ENCODE measurements at places on chromosomes 7 and 10.

- DNase-seq, result no peak
Measured at GRCh38 chr7:82598958-82599357, 155.4 kb upstream of the CACNA2D1 start.

GRCh38 chr10:77357185-77357584 is 280.4 kb downstream of the KCNMA1 start:
- no peak for DNase-seq

DNA sequence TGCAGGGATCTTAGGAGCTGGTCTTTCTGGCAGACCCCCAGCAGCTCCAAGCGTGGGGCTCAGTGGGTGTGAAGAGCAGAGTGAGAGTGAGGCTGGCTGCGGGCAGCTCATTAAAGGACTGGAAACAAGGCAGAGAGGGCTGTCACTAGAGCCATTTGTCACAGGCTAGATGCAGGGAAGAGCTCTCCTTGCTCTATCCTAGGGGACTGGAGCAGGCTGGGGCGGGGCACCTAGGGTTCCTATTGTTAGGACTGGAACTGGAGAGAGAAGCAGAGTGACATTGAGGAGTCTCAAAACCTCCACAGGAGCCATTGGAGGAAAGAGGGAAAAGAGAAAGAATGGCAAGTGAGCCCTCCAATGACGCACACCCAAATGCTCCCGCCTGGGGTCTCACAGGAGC is 772 bp upstream of the DDC start:
- DNase-seq, result no peak

GRCh38 chr7:113819474-113819873 is 99.3 kb downstream of the PPP1R3A start:
- DNase-seq, result no peak

DNA sequence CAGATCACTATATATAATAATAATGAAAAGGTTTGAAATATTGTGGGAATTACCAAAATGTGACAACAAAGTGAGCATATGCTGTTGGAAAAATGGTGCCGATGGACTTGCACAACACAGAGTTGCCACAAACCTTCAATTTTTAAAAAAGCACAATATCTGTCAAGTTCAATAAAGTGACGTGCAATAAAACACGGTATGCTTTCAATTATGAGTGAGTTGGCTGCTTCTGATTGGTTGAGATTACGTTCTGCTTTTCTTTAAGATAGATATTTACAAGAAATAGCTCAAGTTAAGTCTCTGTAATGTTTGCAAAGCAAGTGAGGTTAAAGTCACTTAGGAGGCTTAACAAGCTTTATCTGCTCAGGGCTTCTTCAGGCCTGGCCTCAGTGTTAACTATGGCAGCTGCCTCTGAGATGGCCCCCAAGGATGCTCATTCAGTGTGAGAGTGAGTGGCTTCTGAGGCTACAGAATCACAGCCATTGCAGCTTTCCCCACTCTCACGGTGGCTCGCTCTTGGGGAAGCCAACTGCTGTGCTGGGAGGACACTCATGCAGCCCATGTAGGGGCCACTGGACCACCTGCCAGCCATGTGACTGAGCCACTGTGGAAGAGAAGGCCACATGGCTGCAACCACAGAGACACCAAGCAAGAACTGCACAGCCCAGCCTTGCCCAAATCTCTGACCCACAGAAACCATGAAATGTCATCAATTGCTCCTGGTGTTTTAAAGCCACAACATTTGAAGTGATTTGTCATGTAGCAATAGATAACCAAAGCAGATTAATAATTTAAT is 78.3 kb upstream of the TMEM72 start:
- DNase-seq, result no peak

DNA sequence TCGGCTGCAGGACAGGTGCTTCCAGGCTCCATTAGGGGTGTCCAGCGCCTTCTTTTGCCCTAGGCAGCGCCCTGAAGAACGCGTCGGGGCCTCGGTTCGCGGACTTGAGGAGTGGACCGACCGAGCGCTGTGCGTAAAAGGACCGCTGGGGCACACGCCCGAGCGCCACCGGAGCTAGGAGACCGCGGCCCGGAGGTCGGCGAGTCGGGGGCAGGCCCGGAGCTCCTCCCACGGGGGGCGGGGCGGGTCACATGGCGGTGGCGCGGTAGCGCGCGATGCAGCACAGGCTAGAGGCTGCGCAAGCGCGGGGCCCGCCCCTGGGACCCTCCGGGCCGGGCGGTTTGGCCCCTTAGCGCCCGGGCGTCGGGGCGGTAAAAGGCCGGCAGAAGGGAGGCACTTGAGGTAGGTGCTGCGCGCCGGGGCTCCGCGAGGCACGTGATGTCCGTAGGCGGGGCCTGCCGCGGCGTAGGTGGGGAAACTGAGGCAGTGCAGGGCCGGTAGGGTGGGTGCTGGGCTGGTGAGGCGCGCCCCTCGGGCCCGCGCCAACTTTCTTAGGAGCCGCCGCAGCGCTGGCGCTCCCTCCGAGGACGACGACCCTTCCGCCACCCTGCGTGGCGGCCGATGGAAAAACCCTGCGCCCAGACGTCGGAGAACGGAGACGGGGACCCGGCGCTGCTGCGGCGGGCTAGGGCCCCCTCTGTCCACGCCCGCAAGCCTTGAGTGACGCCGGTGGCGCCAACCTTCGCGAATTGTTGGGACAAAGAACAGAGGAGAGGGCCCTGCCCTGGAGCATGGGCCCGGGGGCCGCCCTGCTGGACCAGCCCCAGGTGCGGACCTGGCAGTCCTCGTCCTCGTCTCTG is at the start of gene PRXL2A:
Gene PRXL2A (plus strand): TSS at position 310 of the 860 bp plus-strand sequence. CDS start 11,917 bp downstream, outside the sequence.
- peak; percentile 95 for DNase-seq

- peak; percentile 71 for DNase-seq
Measured at GRCh38 chr7:140326116-140326928, 72.0 kb downstream of the SLC37A3 start.

DNA sequence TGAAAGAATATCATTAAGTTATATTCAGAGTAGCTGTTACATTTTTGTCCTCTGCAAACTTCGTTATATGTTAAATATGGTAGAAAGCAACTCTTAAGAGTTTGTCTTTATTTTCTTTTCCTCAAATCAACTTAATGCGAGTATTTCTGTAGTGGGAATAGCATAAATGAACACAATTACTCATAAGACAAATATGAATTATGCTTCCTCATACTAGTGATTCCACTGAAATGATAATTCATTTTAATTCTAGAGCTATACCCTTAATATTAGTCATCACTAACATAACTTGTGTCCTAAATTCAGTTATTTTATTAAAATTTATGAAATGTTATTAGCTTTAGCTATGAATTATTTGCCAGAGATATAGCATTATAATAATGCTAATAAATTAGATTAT is 820.6 kb upstream of the KCND2 start:
- no peak for DNase-seq

GRCh38 chr10:71247804-71248203 is 35.4 kb downstream of the UNC5B start:
- DNase-seq, result no peak

GRCh38 chr7:107854989-107855388 is 36.0 kb upstream of the DLD start:
- DNase-seq, result no peak

GRCh38 chr7:130352194-130353074 is 7.8 kb downstream of the CPA5 start:
- no peak for DNase-seq

DNA sequence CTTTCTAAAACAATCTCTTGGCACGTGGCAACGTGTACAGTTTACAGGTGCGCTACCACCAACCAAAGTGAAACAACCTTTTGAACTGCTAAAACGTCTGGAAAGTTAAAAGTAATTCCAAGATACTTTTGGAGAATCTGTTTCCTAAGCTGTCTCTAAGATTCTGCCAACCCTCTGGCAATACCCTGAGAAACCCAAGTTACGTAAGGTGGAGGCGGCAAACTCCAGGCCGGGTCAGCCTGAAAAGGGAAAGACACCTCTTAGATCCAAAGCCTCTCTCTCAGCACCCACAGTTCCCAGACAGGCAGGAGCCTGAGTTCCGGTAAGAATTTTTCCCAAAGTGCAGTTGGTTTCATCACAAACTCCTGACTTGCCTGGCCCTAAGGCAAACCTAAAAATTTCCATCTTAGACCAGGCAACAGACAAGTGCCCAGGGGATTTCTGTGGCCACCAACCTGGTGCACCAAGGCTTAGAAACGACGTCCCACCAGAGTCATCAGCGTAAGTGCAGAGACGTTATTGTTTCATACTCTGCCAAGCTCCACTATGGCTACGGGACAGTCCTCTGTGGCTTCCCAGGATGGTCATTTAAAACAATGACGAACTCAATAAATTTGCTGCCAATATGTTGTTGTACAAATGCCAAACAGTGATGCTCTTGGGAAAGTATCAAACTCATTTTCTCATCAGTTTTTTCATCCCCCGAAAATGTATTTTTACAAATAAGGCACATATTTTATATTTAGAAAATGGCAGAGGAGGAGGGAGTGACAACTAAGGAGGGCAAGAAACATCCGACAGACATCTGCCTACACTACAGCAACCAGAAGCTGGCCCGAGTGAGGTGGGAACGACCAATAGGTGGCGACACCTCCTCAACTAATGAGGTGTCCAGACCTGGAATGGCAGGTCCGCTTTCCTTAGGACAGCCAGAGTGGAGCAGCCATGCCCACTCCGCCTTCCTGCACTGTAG is 205.8 kb upstream of the FRMD4A start:
- DNase-seq, result peak; percentile 34

DNA sequence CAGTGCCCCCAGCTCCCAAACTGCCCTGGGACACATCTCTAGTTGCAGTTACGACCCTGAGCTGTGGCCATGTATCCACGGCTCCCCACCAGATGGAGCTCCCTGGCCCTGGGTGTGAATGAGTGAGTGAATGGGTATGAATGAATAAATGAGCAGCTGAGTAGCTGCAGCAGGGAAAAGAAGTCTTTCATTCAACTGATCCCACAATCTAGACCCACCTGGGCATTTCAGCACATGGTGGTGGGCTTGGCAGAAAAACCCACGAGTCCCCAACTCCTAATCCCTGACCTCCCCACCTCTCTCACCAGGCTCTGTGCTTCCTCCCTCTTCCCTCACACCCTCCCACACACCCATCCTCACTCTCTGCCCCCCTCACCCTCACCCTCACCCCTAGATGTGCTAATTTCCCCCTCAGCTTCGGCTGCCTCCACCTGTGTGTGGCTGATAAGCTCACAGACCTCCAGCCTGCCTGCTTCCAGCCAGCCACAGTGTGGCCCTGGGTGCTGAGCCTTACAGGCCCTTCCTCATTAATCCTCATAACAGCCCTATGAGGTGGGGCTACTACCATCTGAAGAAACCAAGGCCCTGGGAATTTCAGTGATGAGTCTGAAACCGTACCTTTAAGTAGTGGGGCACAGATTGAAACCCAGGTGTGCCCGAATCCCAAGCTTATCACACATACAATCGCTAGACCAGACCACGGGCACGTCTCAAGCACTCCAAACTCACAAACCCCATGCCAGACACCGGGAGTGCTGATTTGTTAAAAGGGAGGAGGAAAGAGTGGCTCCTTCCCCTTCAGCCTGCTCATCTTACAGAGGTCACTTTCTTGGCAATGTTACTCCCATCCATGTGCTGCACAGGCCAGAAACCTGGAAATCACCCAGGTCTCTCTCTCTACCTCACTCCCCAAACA is 2.2 kb upstream of the ATP6V1F start:
- no peak for DNase-seq

- no peak for DNase-seq
Measured at GRCh38 chr7:124188576-124188975, 155.7 kb upstream of the TMEM229A start.

DNA sequence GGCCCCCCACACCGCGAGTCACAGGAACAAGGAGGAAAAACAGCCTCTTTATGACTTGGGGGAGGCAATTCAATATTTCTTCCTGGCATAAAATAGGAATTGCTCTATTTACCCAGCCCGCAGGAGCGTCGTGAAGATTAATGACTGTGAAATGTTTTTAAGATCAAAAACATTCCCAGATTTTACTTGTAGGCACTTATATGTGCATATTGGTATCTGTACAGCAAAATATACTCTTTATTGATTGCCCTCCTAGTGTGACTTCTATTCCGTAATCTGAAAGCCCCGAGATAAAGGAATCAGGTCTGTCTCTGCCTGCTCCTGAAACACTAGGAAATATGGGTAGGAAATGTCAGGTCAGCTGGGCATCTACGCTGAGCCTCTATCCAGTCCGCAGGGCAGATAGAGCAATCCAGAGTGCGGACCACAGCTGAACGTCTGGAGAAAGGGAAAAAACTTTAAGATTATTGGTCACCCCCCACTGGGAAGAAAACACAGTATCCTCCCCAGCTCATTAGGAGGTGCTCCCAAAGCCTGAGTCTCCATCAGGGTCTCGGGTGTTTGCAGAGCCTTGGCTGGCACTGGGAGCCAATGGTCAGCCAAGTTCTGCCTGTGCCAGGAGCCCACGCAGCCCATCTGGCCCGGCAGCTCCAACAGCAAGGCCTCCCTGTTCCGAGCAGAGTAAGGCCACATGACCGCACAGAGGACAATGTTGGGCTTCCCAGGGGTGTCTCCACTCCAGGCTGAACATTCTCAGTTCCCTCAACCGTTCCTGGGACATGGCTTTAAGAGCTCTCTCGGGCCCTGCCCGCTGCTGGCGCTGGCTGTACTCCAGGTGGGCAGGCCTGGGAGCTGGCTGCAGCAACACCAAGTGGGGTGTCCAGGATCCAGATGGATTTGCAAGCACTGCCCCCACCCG is 7.7 kb downstream of the CTBP2 start:
- no peak for DNase-seq

GRCh38 chr7:134514106-134514505 is 13.3 kb upstream of the AKR1B10 start:
- DNase-seq, result no peak

DNA sequence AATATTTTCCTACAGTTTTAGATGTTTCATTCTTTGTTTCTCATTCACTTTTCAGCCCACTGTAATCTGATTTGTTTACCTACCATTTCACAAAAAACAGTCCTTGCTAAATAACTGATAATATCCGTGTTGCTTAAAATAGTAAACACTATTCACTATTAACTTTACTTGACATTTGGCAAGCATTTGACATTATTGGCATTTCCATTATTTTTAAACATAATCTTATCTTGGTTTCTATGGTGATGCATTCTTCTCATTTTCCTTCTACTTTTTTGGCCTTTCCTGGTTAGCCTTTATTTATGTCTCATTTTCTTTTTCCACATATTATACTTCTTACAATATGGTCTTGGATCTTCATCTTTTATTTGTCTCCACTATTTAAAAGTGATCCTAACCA is 715.3 kb downstream of the DNAJB9 start:
- DNase-seq, result no peak

DNA sequence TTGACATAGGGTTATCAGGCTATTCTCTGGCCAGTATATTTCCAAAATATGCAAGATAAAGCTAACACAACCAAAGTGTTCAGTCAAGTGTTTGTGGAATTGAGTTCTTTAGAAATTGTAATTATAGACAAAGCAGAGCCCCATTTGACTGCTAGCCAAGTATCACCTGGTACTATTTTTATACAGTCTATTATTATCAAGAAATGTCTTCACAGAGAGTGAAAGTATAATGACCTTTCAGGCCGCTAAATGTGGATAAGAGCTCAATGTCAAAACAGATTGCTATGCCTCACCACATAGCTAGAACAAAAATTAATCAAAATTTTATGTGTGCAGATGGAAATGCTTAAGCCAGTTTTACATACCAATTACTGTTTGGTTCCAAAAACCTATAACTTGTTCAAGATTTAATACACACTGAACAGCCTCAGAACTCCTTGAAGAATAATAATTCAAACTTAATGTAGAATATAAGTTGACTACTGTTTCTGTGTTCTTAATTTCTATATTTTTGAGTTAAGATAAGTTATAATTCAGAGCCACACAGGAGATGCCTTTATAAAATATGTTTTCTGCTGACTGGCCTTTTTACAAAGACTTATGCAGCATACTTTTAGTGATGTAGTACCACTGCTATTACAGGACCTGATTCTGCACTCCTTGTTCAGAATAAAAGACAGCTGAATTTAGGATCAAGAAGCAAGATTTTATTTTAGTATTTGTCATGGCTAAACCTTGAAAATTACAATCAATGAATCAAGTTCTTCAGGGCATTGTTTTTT is 31.0 kb downstream of the PRPS1L1 start:
- no peak for DNase-seq
